DMS79 (cell line): ENCODE measurements at places on chromosomes 7 and 10.

GRCh38 chr10:102269017-102269416 lies 23.7 kb downstream of the GBF1 start:
- DNase-seq, result no peak

- no peak for DNase-seq
Observed at GRCh38 chr7:24755541-24756407, 1.5 kb downstream of the GSDME start.

DNA sequence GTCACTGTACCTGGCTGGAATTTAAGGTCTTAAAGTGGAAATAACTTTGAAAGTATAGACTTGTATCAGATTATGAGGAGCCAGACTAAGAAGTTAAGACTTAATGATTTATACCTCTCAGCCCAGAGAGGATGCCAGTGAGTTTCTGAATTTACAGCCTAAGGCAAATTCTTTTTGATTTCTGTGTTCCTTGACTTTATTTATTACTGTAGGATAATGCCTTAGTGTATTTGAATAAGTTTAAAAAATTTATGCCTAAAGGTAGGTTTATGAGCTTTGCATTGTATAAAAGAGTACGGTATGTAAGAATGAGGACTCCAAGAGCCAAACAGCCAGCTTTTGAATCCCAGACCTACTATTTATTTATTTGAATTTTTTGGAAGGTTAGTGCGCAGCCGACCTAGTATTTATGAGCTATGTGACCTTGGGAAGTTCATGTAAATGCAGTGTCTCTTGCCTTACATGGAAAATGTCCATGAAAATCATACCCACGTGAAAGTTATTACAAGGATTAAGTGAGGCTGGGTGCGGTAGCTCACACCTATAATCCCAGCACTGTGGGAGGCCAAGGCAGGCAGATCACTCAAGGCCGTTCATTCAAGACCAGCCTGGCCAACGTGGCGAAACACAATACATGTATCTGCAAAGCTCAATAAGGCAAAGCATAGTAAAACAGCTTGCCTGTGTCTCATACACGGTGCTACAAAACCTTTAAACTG lies 174.6 kb downstream of the AUTS2 start:
- DNase-seq, result no peak

GRCh38 chr10:3813986-3814837 lies 29.2 kb upstream of the KLF6 start:
- DNase-seq, result no peak

DNA sequence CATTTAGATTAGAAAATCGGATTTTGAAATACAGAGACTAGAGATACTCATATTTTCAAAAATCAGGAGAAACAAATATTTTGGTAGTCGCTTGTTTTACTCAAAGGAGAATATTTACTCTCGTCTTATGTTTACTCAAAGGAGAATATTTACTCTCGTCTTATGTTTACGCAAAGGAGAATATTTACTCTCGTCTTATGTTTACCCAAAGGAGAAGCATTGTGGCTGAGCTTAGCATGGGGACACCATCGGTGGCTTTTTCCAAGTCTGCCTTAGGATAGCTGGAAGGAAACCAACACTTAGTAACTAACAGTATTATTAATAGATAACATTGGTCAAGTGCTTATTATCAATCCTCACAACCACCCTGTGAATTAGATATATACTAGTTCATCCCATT lies 71.8 kb downstream of the SNX10 start:
- DNase-seq, result no peak

GRCh38 chr7:159031135-159031701 lies 113.4 kb downstream of the VIPR2 start:
- no peak for DNase-seq

DNA sequence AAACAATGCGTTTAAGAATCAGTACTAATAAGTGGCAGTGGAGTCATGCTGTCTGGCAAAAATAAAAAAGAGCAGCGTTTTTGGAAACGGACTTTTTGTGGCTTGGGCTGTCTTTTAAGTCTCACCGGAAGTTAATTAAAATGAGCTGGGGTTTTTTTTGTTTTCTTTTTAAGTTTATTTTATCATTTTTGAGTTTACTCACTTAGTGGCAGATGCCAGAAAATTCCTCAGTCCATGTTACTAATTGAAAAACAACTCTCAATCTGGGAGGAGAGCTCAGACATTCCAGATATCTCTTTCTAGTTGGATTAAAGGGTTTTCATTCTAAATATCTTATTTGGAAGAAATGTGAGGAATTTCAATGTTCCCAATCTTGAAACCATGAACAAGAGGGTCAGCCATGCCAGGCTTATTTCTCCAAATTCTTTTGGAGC lies 133.8 kb upstream of the AGR3 start:
- no peak for DNase-seq

GRCh38 chr7:14069961-14070360 lies 80.5 kb upstream of the ETV1 start:
- no peak for DNase-seq

DNA sequence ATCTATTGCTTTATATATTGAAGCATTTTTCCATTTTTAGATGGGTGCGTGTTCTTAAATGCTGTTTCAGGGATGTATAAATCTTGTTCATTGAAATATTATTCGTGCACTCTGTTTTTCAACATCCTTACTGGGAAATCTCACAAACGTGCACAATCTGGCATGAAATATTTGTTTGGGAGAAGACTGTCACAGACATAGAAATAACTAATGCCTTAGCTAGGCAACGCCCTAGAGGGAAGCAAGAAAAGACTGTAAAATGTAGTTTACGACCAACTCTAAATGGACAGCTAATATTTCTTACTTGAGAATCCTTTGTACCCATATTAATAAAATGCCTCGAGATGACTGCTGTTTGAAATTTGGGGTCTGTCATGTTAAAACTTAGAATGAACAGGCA lies 8.9 kb downstream of the DOCK4 start:
- no peak for DNase-seq

DNA sequence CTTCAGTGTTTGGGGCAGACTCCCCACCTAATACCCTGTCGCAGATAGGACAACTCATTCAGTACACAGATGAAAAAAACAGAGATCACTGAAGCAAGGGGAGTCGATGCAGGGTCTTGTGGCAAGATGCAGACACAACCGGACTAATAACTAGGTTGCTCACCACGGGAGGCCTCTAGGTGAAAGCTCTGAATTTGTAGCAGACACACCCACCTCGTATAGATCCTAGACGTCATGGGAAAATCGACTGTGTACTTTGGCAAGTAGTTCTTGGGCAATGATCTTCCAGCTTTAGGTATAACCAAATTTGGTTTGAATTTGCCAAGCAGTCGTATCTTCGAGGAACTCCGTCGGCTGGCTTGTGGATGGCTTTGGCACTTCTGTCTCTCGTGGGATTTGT lies 88.1 kb downstream of the TCF7L2 start:
- DNase-seq, result no peak

DNA sequence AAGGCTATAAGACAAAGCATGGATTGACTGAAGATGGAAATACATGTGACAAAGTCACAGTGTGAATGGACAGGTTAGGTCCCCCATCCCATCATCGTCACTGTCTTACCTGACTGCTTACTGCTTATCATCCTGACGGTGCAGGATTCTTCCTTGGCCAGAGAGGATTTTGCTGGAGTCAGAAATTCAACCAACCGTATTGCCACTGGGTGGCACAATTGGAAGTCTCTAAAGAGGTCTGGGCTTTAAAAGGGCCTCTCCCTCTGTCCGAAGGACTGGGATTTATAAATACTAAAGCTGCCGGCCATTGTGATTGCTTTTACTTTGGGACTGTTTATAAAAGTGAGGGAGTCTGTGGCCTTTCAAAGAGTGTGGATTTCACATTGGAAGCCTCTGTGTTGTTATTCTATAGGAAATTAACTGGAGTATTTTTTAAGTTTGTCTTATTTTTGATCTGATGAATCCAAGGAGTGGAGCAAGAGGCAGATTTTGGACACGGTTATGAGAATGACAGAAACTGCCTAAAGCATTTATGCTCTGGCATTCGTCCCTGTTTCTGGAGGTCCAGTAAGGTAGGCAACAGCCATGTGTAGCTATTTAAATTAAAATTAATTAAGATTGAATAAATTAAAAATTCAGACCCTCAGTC lies 113.3 kb upstream of the CREB5 start:
- no peak for DNase-seq

- no peak for DNase-seq
Observed at GRCh38 chr7:4561795-4562194, 120.3 kb upstream of the FOXK1 start.

GRCh38 chr7:145884716-145885514 lies 231.7 kb upstream of the CNTNAP2 start:
- peak; percentile 32 for DNase-seq

DNA sequence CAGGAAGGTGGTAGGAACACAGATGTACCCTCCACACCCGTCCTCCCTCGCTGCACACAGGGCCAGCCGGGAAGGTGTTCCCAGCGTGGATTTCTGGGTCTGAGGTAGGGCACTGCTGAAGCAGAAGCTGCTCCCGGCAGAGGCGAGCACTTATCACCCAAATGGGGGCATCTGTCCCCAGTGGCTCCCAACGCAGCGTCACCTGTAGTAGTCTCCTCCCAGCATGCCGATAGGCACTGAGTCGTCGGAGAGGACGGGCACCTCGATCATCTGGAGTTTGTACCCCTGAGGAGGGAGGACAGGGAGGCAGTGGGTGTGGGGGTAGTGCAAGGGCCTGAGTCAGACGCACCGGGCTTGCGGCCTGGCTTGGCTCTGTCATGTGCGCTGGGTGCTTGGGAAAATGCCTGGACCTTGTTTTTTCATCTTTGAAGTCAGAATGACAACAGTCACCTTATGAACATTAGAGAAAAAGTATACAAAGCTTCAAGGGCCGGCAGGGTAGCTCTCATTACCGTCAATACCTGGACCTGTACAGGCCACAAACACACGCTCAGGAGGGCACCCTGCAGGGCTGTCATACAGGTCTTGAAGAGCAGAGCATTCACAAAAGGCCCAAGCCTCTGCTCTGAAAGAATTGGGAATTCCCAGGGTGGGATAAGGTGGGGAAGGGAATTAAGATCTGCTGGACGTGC lies 3.1 kb upstream of the PYROXD2 start:
- DNase-seq, result no peak

DNA sequence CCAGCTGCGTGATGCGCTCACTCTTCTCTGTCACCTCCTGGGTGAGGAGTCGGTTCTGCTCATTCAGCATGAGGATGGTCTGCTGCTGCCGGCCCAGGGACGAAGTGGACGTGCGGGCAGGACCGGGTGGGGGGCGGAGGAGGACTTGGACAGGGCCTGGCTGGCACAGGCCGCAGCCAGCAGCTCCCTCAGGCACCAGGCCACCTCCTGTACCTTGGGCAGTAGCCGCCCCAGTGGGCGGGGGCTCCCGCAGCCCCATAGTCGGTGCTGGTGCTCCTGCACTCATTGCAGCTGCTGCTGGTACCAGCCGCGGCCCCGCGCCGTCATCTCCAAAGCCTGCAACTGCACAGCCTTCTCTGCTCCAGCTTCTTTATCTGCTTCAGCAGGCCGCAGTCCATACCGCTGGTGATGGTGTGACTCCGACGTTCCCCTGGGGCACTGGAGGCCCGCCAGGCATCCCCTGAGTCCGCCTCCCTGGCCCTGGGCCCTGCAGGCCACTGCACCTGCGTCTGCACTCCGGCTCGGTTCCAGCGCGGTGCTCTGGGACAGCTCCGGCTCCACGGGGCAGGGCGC lies 884.9 kb upstream of the ZNF722 start:
- DNase-seq, result no peak

DNA sequence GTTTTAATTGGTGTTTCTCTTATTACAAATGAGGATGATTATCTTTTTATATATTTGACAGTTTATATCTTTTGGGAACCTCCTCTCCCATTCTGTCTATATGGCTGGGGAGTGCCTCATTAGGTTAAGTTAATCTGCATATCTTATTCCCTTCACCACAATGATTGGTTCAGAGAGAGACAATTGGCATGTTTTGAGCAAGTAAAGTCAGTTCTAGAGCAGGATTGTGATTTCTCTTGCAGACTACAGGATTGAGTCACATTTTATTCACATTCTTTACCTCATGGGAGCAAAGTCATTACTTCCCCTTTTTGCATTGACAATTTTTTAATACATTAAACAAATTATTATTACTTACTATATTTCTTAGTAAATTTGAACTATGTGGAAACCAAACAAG lies 345.6 kb downstream of the MDFIC start:
- no peak for DNase-seq

- DNase-seq, result no peak
Observed at GRCh38 chr10:100805543-100806355, 60.4 kb downstream of the PAX2 start.

DNA sequence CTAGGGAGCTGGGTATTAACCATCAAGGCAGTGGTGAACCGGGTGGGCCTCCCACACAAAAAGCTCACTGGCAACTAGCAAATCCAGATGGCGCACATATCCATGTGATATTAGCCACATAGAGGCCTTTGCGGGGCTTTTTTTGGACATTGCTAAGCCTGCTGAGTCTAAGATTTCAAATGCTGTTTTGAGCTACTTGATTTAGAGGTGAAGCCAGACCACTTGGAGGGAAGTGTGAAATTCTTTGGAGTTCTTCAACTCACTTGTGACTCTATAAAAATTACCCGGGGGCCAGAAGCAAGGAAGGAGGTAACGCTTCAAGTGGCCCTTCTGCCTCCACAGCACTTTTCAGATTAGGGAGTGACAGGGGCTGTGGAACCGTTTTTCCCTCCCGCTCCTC lies 619.8 kb upstream of the GALNT17 start:
- peak; percentile 88 for DNase-seq

- no peak for DNase-seq
Observed at GRCh38 chr7:148253629-148254028, 336.9 kb upstream of the C7orf33 start.

GRCh38 chr7:30684351-30684750 lies 2.1 kb upstream of the CRHR2 start:
- DNase-seq, result no peak

- no peak for DNase-seq
Observed at GRCh38 chr10:78619115-78619851, 449.5 kb upstream of the ZMIZ1 start.

DNA sequence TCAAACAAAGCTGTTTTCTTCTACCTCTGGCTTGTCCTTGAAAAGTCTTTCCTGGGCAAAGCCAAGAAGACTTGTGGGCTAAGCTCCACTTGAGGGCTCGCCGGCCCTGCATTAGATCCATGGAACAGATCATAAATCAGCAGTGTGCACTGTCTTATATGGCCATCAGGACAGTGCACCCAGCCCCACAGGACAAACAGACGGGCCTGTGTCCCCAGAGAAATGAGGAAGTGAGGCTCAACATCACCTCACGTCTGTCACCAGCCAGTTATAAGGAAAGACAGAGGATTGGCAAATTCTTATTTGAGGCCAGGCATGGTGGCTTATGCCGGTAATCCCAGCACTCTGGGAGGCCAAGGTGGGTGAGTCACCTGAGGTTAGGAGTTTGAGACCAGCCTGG lies 12.3 kb upstream of the IFT22 start:
- DNase-seq, result no peak

DNA sequence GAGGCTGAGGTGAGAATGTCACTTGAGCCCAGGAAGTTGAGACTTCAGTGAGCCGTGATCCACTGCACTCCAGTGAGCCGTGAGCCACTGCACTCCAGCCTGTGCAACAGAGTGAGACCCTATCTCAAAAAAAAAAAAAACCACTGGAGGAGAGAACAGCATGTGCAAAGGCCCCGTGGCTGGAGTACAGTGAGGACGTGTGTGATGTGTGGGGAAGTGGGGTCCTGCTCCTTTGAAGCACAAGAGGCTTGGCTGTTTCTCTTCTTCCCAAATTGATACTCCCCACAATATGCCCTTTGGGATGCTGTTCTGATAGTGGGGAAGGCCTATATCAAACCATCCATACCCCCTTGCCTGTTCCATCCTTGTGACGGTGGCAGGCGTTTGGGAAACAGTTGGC lies 68.2 kb downstream of the C10orf105 start:
- DNase-seq, result no peak

- DNase-seq, result no peak
Observed at GRCh38 chr7:144546782-144547181, 143.3 kb upstream of the NOBOX start.
